ENCODE measurements at places on chromosomes 7 and 10. TPM values are rescaled to one million over a fixed set of nuclear protein-coding genes. Genes with fewer than 3 reads are reported as not detected.
A peak's percentile ranks its signal among the peaks of the same experiment; 100 is the strongest.

Gene TMEM254
- total RNA-seq, result 10.8 TPM

DNA sequence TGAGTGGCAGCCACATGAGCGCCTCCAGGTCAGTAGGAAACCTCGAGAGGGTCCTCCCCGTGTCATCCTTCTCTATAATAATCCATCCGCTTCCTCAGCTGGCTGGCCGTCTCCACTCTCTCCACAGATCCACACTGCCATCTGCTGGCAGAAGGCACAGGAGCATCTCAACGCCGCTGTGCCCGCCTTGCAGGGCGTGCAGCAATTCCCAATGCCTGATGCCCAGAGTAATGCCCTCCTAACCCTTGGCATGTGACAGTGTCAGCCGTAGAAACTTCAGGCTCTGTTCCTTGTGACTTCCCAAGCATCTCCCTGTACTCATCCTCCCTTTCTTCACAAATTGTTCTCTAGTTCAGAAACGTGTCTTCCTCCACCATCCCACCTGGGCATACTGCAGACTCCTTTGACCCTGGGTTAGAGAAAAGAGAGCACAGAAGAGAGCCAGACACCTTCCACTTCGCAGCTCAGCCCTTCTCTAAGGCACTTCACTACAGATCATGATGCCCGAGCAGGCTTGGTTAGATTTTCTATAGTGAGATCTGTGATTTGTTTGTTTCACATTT is 70.8 kb downstream of the XPNPEP1 start:
- peak; percentile 55 for DNase-seq

GRCh38 chr10:101061624-101062231 is at the start of gene KAZALD1:
Gene KAZALD1, plus strand, starts transcription at chr10:101061989. Its CDS starts 604 bp downstream, at chr10:101062593.
- DNase-seq, result no peak

DNA sequence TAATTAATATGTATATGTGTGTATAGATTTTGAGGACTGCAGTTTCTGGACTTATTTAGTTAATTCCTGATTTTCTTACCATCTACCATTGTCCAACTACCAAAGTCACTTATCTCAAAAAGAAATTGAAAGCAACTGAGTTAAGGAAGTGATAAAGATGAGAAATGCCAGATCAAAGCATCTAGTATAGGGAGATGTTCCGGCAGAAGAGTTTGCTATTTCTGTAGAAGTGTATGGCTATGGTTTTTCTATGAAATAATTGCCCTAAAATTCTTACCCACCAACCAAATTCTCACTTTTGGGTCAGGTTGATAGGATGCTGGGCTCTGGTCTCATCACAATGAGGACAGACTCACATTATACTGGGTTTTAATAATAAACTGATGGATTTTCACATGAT is 64.0 kb upstream of the RAB11FIP2 start:
- DNase-seq, result no peak

DNA sequence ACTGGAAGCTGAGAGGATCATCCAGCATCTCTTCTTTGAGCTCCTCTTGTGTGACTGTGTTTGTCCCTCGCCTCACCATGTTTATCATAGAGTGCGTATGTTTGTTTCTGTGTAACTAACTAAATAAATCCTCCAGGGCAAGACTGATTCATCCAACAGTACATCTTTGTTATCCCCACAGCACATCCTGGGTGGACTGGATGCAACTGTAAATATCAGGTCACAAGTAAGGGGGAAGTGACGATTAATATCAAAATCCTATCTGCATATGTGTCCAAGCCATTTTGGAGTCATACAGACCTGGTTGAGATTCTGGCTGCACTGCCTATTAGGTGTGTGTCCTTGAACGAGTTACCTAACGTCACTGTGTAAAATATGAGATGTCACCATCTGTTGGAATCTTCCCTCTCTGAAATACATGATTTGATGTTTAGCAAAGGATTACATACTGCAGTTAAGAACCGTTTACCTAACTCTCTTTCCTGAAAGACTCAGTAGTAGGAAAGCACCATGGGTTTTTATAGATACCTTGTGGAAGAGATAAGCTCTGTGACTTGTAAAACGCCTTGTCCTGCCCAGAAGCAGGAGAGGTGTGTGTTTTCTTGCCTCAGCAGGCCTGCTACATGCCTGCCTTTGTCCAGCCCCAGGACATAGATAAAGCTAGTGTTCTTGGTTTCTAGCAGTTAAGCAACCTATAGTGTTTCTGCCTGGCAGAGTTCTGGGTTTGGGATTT is 25.8 kb downstream of the WBP1L start:
- DNase-seq, result no peak

DNA sequence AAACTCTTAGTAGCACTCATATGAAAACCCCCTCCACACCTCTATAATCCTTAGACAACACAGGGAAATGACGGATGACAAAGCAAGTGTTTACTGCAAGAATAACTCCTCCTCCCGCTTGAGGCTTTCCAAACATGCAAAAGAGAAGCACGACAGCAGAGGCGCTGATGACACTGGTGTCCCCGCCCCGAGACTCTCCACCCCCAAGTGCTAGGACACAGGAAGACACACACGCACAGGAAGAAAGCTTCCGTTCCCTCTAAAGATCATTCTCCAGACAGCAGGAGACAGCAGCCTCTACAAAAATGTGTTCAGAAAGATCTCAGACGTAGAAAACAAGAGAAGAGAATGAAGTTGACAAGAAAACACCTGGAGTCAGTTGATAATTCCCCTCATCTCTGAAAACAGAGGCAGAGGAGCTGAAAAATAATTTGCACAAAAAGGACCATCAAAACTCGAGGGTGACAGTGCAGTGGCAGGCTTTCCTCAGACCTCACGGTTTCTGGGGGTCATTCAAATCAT is 90.2 kb downstream of the DLG5 start:
- peak; percentile 71 for DNase-seq

- DNase-seq, result no peak
These were observed 439.7 kb downstream of the CCSER2 start for GRCh38 chr10:84768132-84768531.

- no peak for DNase-seq
These were observed 133.9 kb downstream of the ANLN start for GRCh38 chr7:36523371-36524101.

DNA sequence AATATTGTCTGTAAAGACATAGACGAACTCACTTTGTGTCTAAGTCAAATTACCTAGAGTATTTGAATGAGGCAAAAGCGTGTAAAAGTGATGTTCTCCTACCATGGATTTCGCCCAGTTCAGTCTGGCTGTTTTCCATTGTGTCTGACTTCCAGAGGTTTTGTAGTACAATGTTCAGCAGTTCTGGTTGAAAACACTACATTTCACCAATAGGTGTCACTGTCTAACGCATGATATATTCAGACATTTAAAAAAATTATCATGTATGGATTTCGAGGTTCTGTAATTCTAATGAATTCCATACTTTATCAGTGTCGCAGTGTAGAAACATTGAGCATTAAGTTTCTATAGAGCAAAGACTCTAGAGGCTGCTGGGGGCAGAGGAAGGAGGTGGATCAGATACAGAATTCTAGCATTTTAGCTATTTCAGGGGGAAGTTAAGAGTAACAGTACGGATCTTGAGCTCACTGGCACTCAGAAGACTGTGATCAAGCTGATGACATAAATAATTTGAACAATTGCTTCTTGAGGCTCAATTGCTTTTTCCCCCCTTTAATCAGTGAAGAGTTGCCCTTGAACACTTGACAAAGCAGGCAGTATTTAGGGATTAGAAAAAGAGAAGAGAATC is 196.9 kb upstream of the RHOBTB1 start:
- no peak for DNase-seq

- DNase-seq, result no peak
These were observed 197.8 kb upstream of the IMMP2L start for GRCh38 chr7:111760043-111760442.

GRCh38 chr7:156579566-156579965 is 61.0 kb upstream of the RNF32 start:
- no peak for DNase-seq
